ENCODE measurements at places on chromosomes 11 and 22.

GRCh38 chr11:108496643-108497256 lies 1.4 kb downstream of the POGLUT3 start:
- DNase-seq, result no peak

DNA sequence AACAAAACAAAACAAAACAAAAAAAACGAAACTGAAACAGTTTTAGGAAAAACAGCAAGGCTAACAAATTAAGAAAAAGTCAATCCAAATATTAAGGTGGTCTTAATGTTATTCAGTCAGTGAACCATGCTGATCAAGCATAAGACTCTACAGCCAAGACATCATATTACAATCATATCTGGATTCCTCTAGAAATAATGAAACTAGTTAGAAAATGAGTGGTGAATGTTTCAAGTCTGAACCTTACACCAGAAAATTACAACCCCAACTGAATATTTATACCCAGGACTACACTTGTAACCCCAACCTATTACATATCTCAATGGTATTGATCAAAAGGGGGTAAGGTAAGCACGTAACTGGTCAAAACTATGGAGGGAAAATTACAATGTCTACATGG lies 48.8 kb downstream of the ACAT1 start:
- DNase-seq, result no peak

- no peak for DNase-seq
Observed at GRCh38 chr11:75565221-75565814, 3.3 kb downstream of the SERPINH1 start.

DNA sequence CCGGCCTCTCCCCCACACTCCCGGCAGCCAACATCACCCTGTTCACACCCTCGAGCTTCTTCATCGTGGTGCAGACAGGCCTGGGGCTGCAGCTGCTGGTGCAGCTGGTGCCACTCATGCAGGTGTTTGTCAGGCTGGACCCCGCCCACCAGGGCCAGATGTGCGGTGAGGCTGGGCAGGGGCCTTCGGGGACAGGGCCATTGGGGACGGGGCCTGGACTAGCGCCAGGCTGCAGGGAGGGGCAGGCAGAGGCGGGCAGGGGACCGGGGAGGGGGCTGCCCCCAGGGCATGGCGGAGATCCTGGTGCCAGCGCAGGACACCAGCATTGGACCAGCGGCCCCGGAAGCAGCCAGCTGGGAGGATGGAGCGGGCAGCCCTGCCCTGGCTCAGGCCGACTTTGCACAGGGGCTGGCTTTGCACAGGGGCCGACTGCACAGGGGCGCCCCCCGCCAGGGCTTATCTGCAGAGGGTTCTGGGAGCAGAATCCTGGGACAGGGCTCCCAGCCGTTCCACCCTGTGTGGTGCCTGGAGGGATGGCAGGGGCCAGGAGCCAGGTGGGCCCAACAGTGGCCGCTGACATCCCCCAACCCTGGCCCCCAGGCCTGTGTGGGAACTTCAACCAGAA lies 8.6 kb downstream of the MUC5B start:
- no peak for DNase-seq

DNA sequence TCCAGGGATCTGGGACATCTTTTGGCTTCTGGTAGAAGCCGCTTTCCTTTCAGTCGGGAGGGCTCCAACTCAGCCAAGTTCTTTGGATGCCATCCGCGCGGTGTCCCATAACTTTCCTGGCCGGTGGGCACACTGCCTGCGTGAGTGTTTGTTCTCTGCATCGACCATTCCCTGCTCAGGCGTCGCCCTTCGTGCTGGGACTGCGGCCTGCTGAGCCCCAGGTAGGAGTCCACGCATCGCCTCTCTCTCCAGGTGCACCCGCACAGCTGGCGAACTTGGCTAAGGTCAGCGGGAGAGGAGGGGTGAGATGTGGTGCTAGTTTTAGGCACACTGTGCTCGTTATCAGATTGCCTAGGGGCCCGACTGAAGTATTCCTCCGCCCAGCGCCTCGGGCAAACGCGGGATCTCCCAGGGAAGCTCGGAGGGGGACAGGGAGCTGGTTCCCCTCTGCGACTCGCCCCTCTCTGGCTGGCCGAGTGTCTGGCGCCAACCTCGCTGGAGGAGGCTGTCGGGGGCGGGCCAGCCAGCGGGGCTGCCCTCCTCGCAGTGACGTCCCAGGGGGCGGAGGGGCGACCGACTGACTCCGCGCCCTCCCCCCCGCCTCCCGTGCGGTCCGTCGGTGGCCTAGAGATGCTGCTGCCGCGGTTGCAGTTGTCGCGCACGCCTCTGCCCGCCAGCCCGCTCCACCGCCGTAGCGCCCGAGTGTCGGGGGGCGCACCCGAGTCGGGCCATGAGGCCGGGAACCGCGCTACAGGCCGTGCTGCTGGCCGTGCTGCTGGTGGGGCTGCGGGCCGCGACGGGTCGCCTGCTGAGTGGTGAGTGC lies at the start of gene LAYN:
Gene LAYN, plus strand, starts transcription at position 607 of the 823 bp plus-strand sequence. Its CDS starts 124 bp downstream, at position 731.
- no peak for DNase-seq
